ENCODE measurements at places on chromosomes 1 and 21.

DNA sequence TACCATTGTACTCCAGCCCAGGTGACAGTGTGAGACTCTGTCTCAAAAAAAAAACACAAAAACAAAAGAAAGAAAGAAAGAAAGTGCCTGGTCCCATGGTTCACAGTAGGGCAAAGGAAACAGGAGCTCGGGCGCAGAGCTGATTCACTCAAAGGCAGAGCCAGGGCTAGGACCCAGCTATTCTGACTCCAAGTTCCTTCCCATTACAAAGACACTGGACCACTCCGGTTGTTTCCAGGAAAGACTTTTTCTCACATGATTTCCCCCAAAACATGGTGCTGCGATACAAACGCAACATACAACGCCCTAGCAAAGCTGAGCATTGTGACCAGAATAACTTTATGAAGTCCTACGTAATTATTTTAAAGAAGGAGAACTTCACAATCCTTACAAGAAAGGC, 10.7 kb downstream of the ABCG1 start:
- no peak for DNase-seq

DNA sequence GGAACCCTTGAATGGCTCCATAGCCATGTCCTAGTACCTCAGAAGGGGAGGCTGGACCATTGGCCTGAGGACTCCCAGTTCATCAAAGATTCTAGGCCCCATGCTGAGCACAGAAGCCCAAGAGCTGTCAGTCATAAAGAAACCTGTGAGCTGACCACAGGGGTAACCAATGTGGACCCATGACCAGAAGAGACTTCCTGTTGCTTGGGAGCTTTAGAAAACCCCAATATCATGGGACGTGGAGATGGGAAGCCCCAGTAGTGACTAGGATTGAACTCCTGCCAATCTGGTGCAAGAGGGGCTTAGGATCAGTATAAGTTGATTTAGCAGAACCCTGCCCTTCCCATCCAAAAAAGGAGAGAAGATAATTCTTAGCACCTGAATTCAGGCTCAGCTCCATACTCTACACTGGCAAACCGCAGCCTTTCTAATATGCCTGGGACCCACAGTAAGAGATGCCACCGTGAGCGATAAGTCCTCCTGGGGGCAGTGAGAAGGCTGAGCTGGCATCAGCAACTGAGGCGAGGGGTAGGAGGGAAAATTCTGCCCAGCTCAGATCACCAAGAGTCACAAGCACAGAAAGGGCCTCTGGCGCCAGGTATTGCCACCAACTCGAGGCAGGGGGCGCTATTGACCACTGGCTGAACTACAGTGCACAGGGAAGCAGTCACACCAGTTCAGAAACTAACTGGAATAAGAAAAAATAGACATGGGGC, 108.9 kb downstream of the CAPN8 start:
- DNase-seq = peak; percentile 9

DNA sequence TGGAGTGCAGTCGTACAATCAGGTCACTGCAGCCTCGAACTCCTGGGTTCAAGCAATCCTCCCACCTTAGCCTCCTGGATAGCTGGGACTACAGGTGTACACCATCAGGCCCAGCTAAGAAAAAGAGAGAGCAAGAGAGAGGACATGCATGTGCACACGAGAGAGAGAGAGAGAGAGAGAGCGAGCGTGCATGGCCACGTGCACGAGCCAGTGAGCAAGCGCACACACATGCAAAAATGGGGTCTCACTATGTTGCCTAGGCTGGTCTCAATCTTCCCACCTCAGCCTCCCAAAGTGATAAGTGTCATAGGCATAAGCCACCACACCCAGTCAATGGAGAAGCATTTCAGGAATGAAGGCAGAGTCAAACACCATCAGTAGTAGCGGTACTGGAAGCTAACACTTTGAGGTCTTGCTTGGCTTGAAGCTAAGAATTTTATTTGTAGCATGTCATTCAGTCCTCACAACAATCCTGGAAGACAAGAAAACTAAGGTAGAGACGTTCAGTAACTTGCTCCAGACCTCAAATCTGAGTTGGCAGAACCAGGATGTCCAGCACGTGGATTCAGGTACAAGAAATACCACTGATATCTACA, 14.5 kb downstream of the GNB1 start:
- DNase-seq = no peak

- DNase-seq = peak; percentile 50
Measured at GRCh38 chr1:107196973-107197562, 56.2 kb downstream of the NTNG1 start.

DNA sequence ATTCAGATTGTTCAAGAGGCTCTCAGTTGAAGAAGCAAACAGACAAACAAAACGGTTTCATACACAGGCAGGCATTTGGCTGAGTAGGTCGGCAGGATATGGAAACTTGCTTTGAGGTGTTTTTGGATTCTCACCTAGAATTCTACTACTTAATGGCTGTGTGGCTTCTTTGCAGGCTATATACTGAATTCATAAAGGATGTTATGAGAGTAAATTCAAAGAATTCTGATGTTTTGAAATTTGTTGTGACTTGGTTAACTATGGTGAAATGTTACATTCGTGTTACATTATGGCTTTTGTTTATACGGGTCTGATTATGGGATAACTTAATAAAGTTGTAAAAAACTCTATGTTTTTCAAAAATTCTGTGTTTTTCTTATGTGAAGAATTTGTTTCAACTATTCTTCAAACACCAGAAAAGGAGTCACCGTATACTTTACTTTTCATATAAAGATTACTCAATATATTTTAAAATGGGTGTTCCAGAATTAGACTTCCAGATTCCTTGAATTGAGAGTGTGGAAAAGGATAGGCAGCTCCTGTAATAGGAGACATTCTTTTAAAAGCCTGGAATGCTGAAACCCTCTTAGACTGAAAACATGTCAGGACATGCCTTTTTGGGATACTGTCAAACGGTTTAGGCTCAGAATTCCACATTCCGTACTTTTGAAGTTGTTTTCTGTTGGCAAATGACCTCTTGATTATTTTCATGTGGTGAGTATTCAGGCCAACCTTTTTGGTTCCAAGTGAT, 8.2 kb upstream of the IRF2BP2 start:
- no peak for DNase-seq

GRCh38 chr1:244678697-244679096, 25.8 kb downstream of the DESI2 start:
- DNase-seq = no peak

DNA sequence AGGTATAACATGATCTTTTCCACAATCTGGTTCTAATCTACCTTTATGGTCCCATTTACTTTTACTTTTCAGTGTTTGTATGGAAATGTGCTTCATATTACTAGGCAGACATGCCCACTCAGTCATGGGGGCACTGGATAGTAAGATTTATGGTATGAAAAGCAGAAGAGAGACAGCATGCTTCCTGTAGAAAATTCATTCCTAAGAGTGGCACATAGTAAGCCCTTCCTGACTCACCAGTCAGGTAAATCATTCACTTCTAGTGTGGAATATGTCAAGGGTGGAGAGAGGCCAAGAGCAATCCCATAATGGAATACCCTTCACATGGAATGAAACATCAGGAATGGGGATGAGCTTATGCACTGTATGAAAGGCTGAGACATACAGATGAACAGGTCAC, 49.5 kb upstream of the BCL10 start:
- DNase-seq = no peak

- DNase-seq = no peak
Measured at GRCh38 chr1:228849011-228849541, 113.8 kb downstream of the RHOU start.

- DNase-seq = no peak
Measured at GRCh38 chr1:46522184-46522968, 29.1 kb downstream of the KNCN start.

GRCh38 chr1:8580566-8580965, 236.9 kb downstream of the RERE start:
- DNase-seq = no peak

DNA sequence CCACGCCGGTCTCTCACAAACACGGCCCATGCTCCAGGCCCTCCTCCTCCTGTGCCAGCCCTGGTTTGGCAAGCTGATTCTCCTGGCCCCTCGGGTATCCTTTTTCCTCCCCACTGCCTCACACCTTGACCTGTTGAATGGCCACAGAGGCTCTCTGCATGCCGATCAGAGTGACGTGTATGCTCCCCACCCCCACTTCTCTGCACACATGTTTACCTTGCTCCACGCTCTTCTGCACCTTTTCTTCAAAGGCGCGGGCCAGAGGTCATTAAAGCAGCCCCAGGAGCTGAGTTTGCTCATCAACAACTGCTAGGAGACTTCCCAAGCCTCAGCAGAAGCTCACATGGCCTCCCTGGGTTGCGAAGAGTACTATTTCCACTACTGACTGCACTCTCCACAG, 139.3 kb upstream of the EDN2 start:
- no peak for DNase-seq

- no peak for DNase-seq
Measured at GRCh38 chr1:24927988-24928688, 1.9 kb downstream of the RUNX3 start.

GRCh38 chr21:36029309-36029708, 31.0 kb downstream of the SETD4 start:
- DNase-seq = no peak

DNA sequence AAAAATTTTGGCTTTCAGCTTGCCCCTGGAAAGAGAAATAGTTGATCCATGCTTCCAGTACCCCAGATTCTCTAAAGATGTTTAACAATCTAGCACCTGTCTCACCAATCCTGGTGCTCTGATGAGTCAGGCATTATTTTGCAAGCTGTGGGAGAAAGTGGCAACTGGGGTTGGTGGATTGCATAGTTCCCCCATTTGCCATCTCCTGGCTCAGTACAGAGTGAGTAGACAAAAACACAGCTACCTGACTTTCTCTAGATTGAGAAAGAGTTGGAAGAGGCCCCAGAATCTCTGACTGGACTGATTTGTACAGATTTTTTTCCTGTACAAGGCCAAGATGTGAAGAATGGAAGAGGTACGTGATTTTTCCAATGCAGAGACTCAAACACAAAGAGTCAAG, 75.1 kb upstream of the NEGR1 start:
- no peak for DNase-seq

DNA sequence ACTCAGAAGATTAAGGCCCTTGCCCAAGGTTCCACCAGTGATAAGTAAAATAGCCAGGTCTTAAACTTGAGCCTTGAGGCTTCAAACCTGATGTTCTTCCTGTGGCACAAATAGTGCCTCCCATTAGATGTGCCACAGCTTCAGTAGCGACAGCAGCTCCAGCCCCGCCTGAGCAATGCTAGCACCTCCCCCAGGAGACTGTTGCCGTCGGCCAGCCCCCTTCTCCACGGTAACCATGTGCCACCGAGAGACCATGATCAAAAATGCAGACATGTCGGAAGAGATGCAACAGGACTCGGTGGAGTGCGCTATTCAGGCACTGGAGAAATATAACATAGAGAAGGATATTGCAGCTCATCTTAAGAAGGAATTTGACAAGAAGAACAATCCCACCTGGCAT, 32.2 kb downstream of the KLHDC7A start:
- DNase-seq = no peak

GRCh38 chr1:226432586-226433340, 24.9 kb upstream of the PARP1 start:
- no peak for DNase-seq

DNA sequence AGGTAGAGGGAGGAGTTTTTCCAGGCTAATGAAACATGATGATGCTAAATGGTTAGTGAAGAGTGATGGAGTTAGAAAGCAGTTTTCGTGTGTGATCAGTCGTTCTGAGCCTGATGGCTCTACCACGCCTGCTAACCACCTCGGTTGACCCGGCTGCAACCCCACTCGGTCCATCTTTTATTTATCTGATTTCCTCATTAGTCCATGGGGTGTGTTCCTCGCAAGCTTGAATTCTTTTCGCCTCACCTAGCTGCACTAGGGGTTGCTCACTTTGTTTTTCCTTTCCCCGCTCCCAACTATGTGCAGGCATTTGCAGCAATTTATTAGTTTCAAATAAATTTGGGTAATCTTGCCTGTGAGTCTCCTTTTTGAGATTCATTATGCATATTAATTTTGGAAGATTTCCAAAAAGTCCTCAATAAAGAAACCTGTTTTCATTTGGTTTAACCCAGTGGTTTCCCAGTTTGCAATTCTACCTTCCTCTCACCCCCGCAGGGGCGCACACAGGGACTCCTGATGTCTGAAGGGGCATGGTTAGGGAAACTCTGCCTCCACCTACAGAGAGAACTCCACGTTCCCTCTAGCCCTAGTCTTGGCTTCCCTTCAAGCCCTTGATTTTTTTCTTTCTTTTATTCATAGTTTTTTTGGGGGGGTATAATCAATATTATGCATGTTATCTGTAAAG, 12.6 kb downstream of the B3GALT5 start:
- no peak for DNase-seq

GRCh38 chr1:63951059-63951946, 177.5 kb downstream of the ROR1 start:
- no peak for DNase-seq

DNA sequence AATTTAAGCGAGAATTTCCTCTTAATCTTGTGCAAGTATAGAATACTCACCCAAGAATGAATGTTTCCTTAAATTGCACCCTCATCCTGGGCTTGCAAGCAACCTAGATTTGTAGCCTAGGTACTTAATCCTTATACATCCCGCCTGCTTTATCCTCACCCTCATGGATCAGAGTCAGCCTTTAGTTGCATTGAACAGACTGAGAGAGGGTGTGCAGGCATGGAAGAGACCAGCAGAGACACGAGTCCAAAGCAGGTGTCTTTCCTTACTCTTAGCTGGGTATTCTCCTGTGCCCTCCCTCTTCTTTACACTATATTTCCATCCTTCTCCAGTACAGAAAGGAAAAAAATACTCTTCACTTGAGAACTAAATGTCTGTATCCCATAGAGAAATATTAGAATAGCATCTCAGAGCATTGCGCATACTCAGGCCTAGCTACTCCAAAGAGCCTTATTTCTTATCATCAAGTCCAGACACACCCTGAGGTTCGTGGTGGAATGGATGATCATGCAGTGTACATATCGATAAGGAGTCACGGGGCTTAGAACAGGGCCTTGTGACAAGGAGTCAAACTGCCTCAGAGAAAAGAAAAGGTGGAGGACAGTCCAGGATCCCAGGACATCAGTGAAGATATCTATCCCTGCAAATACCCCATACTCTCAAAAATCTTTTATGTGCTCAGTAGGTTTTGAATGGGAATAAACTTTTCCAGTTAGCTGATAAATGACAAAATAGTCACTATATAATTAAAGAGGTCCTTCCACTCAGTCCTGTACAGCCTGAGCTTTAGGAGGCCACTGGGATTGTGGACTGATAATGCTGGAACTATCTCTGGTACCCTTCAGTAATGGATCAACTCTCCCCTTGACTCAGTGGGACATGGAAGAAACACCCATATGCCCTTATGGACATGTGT, 297.9 kb downstream of the GRIK1 start:
- DNase-seq = no peak
